NK-92 treated with Interleukin-12 subunit alpha and Interleukin-12 subunit beta, amount 100 ng/mL, for 24 hours (cell line): ENCODE measurements at places on chromosomes 7 and 10.

GRCh38 chr10:122875843-122876466 is 3.4 kb downstream of the FAM24B start:
- DNase-seq: no peak

DNA sequence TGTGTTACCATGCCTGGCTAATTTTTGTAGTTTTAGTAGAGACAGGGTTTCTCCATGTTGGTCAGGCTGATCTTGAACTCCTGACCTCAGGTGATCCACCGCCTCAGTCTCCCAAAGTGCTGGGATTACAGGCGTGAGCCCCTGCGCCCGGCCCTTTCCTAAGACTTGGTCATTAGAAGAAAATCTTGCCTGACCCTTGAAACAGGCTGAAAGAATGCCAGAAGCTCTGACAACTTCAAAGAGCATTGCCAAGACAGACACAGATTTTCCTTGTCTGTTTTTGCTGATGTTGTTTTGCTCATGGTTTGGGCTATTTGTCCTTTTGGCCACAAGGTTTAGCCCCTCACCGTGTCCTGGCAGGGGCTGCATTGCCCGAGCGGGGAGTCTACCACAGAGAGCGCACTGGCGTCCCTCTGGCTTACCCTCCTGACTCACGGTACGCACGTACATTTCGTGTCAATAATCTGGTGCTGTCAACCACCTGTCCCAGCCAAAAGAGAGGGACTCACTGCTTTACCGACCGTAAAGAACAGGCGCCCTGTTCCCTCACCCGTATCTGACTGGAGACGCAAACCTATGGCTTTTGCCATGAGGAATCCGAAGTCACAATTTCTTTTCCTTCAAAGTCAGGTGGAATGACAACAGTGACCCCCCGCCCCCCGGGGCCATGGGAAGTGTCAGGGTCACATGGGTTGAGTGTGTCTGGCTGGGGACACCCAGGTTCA is 10.1 kb upstream of the INPP5A start:
- DNase-seq: no peak

GRCh38 chr7:46960970-46961369 is 620.9 kb downstream of the TNS3 start:
- DNase-seq: no peak

- no peak for DNase-seq
Measured at GRCh38 chr10:22185586-22185985, 32.2 kb downstream of the EBLN1 start.

GRCh38 chr10:56623064-56623463 is 262.0 kb upstream of the ZWINT start:
- DNase-seq: no peak

DNA sequence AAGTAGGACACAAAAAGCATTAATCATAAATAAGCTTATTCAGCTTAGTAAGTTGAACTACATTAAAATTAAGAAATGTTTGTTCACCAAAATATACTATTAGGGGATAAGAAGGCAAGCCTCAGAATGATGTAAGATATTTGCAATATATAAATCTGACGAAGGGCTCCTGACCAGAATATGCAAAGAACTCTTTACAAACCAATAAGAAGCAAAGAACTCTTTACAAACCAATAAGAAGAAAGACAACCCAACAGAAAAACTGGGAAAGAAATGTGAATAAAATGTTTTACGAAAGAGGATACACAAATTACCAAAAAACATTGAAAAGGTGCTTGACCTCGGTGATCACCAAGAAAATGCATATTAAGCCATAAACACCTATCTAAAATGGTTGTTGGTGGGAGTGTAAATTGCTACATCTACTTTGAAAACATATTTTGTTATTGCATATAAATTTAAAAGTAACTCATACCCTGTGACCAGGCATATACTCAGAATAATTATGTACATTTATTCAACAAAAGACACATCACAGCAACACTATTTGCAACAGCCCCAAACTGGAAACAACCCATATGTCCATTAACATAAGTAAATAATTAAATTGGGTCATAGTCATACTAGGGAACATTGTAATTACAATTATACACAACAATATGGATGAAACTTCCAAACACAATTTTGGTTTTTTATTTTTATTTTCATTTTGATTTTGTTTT is 83.3 kb upstream of the CTBP2 start:
- DNase-seq: no peak

GRCh38 chr10:32943854-32944661 is 14.0 kb downstream of the ITGB1 start:
- DNase-seq: no peak

DNA sequence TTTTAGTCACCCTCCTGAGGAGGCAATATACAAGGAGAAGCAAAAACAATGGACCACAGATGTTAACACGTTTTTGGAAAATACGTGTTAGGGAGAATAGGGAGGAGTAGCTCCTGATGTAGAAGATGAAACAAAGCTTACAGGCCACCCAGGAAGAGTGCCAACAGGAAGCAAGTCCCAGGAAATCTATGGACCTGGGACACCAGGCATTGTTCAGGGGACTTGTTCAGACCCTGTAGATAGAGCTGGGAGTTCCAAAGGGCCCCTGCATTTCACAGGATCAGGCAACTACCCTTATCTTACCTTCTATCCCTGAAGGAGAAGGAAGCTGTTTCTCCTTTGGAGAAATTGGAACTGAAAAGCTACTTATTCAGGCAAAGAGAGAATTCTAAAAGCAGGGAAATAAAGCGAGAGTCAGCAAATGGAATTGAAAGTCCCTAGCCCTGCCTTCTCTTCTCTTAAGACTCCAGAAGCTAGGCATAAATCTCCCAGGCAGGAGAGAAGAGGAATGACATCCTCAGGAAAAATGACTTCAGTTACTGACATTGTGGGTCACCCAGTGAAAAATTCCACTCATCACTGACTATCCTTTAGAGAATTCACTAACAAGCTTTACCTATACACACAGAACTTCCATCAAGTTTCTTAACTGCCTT is 77.7 kb upstream of the FAM3C start:
- no peak for DNase-seq
